ENCODE measurements at places on chromosomes 4 and X.

DNA sequence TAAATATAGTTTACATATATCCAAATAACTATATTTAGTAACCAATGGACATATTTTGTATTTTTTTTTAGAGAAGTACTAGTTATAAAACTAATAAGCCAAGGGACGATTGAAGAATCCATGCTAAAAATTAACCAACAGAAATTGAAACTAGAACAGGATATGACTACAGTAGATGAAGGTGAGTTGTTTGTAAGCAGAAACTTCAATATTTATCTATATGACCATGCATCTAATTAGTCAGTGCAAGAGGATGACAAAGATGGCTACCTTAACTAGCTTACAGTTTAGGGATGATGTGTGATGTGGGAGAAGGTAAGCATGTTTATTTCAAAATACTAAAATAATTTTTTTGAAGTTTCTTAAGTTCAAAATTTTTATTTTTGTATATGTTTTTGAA, 57.7 kb downstream of the HPGDS start:
- no peak for DNase-seq

GRCh38 chr4:159283696-159284095, 180.8 kb downstream of the RAPGEF2 start:
- DNase-seq: no peak

DNA sequence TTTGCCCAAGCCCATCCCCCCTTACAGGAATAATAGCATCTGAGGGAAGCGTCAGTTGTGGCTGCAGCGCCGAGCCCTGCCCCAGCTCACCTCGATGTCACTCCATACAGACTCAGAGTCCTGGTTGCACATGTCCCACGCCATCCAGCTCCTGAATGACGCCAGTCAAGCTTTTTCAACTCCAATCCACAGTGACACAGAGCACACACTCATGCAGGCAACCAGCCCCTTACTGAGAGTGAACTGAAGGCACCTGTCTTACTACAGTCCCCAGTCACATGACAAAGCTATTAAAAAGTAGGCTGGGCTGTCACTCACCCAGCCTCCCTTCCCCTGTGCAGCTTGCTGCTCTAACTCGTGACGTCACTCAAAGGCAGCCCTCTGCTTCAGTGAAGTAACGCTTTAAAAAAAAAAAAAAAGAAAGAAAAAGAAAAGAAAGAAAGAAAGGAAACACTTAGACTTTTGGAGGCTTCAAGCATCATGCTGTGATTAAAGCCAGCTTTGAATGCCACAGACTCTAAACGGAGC, at the start of gene PPARGC1A:
Gene PPARGC1A, minus strand, starts transcription at position 234 of the 528 bp plus-strand sequence. Its CDS starts 90 bp downstream, at position 144.
- DNase-seq: no peak

DNA sequence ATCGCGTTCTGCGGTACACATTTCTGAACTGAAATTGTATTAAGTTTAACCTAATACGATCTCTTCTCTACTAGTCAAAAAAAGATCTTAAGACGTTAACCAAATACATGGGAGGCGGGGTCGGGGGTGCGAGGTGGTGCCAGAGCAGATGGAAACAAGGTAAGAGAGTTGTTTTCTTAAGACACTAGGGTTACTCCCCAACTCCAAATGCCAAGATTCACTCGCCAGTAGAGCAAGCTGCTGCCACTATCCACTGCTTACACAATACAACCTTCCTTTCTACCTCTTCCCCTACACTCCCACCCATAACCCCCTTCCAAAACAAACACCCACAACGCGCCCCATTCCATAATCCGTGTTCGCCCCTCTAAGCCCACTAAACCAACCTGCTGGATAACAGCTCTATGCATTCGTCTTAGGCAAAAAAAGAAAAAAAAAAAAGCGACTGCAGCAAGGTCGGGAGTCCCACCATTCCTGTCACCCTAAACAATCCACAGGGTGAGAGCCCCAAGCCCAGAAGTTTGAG, 1.3 kb downstream of the LCORL start:
- no peak for DNase-seq

DNA sequence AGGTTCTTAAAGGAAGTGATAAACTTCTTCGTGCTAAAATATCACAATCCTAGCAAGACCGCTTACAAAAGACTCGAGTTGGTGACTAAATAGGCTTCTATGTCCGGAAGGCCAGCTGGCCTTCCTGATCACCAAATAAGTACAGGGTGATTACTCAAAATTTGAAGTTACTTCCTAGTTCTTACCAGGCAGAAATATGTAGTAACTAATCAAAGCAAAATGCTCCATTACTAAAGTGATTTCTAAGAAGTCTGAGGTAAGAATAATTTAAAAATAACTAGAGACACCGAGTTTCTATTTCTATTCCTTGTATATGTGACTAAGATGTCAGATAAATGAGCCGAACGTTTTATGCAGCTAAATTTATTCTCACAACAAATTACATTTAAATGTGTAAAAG, 62.2 kb downstream of the NSUN7 start:
- DNase-seq: no peak

- DNase-seq: no peak
These were observed 68.3 kb upstream of the ATOH1 start for GRCh38 chr4:93760284-93760683.

- DNase-seq: no peak
These were observed 11.2 kb upstream of the MID1 start for GRCh38 chrX:10631416-10632145.

GRCh38 chrX:20438871-20439526, 172.3 kb upstream of the RPS6KA3 start:
- no peak for DNase-seq

GRCh38 chrX:153447581-153447960, 1.7 kb upstream of the TREX2 start:
- DNase-seq: no peak

DNA sequence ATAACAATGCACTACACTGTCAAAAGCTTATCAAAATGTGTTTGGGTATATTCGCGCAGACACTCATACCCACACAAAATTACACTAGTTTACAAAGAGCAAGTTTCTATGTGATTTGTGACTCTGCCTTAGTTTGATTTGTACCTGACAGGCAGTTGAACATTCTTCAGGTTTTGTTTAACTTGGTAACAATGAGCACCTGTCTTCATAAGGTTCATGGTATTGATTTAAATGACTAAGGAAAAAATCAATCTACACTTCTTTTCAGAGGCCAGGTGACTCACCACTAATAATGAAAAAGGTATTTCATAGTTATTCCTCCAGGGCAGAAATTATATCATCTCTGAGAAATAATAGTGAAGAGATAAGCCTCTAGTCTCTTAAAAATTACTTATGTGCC, 1114.6 kb upstream of the AGA start:
- no peak for DNase-seq

GRCh38 chr4:55386840-55387239, 8.9 kb upstream of the TMEM165 start:
- no peak for DNase-seq
